ENCODE measurements at places on chromosomes 7 and 10.

- no peak for DNase-seq
Observed at GRCh38 chr10:20970044-20970443, 72.9 kb upstream of the NEBL start.

DNA sequence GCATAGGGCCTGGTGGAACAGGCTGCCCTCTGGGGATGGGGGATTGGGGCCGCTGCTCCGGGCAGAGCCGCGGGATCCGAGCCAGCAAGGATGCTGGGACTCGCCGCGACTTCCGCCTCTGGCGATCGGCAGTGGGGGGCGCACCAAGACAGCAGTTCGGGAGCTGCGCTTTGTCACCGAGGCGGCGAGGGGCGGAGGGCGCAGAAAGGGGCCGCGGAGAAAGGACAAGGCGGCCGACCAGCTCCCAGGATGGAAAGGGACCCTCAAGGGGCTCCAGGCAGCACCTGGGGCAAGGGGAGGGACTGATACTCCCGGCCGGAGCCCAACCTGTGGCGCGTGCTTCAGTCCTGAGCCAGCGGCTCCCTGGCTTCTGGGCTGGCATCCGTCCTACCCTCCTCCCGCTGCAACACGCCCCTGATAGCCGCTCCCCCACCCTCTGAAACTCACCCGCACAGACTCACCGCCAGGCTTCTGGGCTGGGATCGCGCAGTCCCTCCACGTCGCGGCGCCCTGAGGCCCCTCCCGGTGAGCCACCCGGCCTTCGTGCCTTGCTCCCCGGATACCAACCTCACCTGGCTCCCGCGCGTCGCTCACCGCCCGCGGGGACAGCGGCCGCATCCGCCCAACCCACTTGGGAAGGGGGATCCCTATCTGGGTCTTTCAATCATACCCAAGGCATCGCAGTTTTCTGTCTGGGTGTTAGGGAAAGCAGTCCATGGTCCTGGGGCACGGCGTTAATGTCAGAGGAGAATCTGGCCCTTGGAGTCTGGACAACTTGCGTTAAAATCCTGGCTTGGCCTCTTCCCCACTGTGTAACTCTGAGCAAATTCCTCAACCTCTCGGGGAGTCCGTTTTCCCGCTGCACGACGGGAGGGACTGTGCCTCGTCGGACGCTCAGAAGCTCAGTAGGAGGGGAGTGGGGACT lies 7.0 kb upstream of the EVX1 start:
- DNase-seq, result no peak

DNA sequence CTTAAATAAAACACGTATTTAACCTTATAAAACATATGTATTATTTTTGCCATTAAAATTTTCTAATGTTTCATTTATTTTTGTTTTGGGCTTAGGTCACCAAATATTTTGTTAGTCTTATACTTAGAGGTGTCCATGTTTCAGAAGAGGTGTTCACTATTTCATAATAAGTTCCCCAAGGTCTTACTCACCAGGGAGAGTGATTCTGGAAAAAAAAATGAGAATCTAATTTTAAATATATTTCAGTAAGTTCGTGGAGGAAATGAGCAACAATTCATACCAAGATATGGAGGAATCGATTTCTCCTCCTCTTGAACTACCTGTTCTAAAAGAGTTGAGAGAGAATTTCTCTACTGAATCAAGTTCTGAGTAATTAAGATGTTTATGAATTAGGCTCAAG lies 271.6 kb upstream of the SLC26A5 start:
- DNase-seq, result no peak

GRCh38 chr10:97482381-97482780 lies 15.8 kb downstream of the MMS19 start:
- no peak for DNase-seq

GRCh38 chr10:62772186-62772974 lies 32.1 kb upstream of the ADO start:
- DNase-seq, result peak; percentile 31

DNA sequence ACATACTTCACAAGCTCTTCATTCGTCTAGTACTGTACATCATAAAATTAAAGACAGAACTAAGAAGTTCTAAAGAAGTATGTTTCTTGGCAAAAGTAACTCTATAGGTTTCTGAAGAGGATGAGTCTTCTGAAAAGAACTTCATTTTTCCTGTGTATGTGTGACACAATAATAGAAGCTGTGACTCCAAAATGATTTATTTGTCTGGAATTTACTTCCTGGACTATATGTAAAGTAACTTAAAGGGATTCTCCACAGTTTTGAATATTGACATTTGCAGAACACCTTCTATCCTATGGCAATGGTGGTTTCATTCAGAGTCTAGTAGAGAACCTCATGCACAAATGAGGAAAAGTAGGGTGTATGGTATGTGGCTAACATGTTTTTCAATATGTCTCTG lies 19.8 kb upstream of the CLDN12 start:
- DNase-seq, result no peak

DNA sequence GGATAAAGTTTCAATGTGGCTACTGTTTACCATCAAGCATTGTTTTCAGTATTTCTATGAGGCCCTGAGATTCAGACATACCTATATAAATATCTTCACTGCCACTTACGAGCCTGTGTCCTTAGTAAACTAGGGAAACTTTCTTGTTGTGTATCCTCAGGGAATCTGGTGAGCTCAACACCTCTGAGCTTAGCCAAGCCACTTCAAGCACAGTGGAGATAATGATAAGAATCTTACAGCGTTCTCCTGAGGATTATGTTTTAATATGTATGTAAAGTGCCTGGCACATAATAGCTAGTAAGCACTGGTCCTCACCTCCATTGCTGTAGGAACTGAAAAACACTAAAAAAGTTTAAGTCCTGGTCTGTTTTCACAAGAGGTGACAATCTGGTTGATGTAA lies 268.3 kb downstream of the SKIDA1 start:
- DNase-seq, result no peak

- no peak for DNase-seq
Observed at GRCh38 chr10:49115796-49116508, 630 bp upstream of the VSTM4 start.
